ENCODE measurements at places on chromosomes 13 and 19. TPM values are rescaled to one million over a fixed set of nuclear protein-coding genes. Genes with fewer than 3 reads are reported as not detected.

The ZNF574 gene
- 24.0 TPM for total RNA-seq

The ZNF226 gene
- 3.3 TPM for total RNA-seq

The ICAM1 gene
- total RNA-seq: 41.3 TPM

The TTC9B gene
- total RNA-seq: not detected

The MBD3L2 gene
- total RNA-seq: not detected

The GRIK5 gene
- total RNA-seq: 5.6 TPM

The AXL gene
- 356 TPM for total RNA-seq

The PRR22 gene
- 0.51 TPM for total RNA-seq

The ZNF628 gene
- 19.0 TPM for total RNA-seq

The KIR2DL1 gene
- total RNA-seq: not detected

The CBY2 gene
- not detected for total RNA-seq

The ZNF540 gene
- total RNA-seq: 0.16 TPM

The RLN3 gene
- total RNA-seq: not detected

The ZSCAN5B gene
- total RNA-seq: not detected

The DAND5 gene
- 0.16 TPM for total RNA-seq

The ADGRE2 gene
- total RNA-seq: not detected

The DKKL1 gene
- 0.81 TPM for total RNA-seq

The ZNF837 gene
- 7.5 TPM for total RNA-seq

The FXYD1 gene
- total RNA-seq: not detected

The PABPC3 gene
- total RNA-seq: 0.33 TPM

The SRRM5 gene
- total RNA-seq: 0.16 TPM

The PEAK3 gene
- not detected for total RNA-seq

The MLLT1 gene
- total RNA-seq: 40.4 TPM

The HIPK4 gene
- not detected for total RNA-seq

The LRP3 gene
- total RNA-seq: 31.9 TPM

The TRPC4 gene
- 11.2 TPM for total RNA-seq

The FAM216B gene
- total RNA-seq: not detected

The CABP5 gene
- not detected for total RNA-seq

The IGFL2 gene
- 0.63 TPM for total RNA-seq

The FLT3 gene
- total RNA-seq: 0.38 TPM

The FBN3 gene
- total RNA-seq: under 0.01 TPM

The CEACAM19 gene
- total RNA-seq: 3.9 TPM

The CYP2S1 gene
- total RNA-seq: 4.1 TPM

The RNF113B gene
- total RNA-seq: not detected

The PSG6 gene
- total RNA-seq: not detected

The FUZ gene
- total RNA-seq: 22.3 TPM

The AZU1 gene
- total RNA-seq: not detected

The HCST gene
- total RNA-seq: 0.38 TPM

The PPM1N gene
- total RNA-seq: 1.0 TPM

The C1QTNF9 gene
- total RNA-seq: not detected

The SH2D3A gene
- 8.5 TPM for total RNA-seq

The IRF2BP1 gene
- 28.0 TPM for total RNA-seq

The PTH2 gene
- total RNA-seq: not detected

The PRKCG gene
- total RNA-seq: under 0.01 TPM

The OVOL3 gene
- not detected for total RNA-seq

The IFNL1 gene
- total RNA-seq: not detected

The MAB21L1 gene
- total RNA-seq: not detected

The CACNG8 gene
- 0.13 TPM for total RNA-seq
